ENCODE measurements at places on chromosomes 1 and 21.

- DNase-seq: no peak
These were observed 80.1 kb upstream of the CD55 start for GRCh38 chr1:207241164-207241934.

DNA sequence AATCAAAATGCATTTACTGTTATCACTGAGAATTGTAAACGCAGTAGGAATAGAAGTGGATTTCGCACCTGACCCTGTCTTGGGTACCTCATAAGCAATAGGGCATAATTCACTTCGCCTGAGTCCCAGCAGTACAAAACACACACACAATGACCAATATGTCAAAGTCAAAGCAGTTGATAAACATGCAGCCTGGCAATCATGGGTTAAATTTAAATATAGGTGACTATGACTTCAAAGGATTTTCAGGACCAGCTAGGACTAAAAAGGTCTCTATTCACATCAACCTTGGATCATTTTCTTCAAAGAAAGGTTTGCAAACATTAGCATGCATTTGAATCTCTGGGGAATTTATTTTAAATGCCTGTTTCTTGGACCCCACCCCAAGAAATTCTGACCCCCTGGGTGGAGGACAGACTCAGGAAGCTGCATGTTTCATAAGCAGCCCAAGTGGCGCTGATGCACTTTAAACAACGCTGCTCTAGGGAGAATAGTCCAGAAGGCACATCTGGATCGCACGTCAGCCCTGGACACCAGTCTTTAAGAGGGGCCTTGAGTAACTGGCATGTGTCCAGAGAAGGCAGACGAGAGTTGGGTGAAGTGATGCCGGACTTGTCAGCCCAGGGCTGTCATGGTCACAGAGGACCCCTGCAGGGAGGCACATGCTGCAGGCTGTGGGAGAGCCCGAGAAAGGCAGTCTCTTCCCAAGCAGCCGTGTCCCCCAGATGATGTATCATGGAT, 55.7 kb upstream of the EFHD2 start:
- DNase-seq: no peak

DNA sequence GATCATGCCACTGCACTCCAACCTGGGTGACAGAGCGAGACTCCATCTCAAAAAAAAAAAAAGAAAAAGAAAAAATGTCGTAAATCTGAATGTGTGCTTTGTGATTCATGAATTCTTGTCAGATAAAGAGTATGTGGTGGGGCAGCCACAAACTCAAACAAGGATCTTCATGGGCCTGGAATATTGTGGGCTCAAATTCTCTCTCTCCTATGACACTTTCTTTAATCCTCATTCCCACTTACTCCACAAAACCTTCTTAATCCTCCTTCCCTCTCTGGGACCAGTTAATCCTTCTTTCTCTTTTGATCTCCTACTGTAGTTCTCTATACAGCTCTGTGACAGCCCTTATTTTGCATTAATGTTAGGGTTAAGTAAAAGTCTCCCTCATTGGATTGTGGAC, 112.3 kb downstream of the AK5 start:
- no peak for DNase-seq

GRCh38 chr1:219697682-219698081, 84.8 kb upstream of the ZC3H11B start:
- no peak for DNase-seq

DNA sequence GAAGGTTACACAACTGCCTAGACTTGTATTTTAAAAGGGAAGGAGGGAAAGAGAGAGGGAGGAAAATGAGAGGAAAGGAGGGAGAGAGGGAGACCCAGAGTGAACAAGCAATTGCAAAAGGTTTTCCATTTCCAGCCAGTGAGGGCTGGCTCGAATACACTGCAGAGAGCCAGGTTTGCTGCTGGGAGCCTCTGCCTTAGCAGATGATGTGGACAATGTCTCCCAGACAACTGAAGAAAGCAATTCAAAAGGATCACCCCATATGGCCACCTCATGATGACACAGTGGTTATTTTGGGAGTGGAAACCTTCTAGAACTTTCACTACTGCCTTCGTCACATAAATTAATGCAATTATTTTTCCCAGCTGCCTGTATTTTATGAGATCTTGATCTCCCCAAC, 86.4 kb downstream of the BCAR3 start:
- DNase-seq: no peak

- DNase-seq: no peak
These were observed 50.5 kb upstream of the ZYG11A start for GRCh38 chr1:52792036-52792435.

DNA sequence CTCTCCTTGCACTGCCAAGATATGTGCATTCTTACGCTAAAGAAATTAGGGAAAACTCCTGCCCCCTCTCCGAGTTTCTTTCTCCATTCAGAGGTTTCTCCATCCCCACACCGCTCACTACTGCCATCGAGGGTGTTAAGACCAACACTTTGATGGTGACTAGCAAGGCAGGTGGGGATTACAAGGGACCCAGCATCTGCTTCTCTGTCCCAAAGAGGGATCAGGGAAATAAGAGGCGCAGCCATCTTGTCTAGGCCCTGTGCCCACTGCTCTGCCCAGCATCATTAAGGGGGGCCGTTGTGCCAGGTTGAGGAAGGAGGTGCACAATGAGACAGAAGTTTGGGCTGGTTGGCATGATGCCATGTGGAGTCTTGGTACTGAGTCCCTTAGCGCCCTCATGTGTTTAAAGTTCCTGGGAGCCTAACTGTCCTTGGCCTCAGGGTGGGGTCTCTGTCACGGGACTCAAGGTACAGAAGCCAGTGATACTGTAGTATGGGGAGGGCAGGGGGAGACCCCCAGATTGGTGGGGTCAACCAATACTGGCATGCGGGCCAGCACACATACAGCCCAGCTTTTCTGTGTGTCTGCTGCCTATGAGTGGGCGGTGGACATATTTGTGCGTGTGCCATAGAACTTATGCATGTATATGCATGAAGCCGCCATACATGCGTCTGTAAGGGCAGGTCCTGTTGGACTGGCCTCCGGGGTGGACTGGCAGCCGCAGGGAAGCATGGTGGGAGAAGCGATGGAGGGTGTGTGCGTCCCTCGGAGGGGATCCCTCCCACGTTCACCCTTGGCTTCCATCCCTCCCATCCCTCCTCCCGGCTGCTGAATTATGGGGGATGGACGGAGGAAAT, 5.5 kb downstream of the EFNA3 start:
- no peak for DNase-seq

DNA sequence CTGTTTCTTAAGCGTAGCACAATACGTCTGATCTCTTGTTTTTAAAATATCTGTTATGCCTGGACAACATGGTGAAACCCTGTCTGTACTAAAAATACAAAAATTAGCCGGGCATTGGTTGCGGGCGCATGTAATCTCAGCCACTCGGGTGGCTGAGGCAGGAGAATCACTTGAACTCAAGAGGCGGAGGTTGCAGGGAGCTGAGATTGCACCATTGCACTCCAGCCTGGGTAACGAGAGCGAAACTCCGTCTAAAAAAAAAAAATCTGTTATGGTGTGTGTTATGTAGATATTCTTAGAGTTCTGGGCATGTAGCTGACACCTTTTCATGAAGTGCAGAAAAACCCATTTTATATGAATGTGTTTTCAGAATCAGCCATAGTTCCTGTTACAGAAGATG, 38.2 kb downstream of the RABGAP1L start:
- DNase-seq: no peak

DNA sequence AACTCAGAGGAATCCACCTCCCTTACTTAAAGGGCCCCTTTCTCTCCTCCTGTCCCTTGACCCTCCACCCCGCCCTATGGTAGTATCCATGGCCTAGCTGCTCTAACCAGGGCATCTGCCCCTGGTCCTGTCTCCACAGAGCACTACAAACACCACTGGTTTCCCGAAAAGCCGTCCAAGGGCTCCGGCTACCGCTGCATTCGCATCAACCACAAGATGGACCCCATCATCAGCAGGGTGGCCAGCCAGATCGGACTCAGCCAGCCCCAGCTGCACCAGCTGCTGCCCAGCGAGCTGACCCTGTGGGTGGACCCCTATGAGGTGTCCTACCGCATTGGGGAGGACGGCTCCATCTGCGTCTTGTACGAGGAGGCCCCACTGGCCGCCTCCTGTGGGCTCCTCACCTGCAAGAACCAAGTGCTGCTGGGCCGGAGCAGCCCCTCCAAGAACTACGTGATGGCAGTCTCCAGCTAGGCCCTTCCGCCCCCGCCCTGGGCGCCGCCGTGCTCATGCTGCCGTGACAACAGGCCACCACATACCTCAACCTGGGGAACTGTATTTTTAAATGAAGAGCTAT, 1.7 kb downstream of the BTG2 start:
- peak; percentile 46 for DNase-seq

DNA sequence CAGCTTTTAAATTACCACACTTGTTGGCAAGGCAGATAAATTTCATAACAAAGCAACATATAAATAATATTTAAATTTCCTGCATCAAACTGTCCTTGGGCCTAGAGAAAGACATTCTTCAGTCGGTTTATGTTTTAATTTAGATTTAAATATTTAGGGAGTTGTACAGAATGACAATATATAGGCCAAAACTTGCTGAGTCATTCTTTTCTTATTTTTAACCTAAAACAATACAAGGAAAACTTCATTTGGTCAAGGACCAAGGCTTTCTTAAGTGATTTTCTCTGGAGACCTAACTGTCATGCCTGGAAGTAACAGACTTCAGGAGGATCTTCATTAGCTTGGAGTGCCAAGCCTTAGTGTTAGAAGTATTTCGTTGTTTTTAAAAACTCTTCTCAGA, 5.6 kb downstream of the MAP10 start:
- DNase-seq: no peak

GRCh38 chr1:244968881-244969280, 104.5 kb upstream of the HNRNPU start:
- no peak for DNase-seq

GRCh38 chr1:41981796-41982195, 63.1 kb upstream of the HIVEP3 start:
- DNase-seq: no peak

DNA sequence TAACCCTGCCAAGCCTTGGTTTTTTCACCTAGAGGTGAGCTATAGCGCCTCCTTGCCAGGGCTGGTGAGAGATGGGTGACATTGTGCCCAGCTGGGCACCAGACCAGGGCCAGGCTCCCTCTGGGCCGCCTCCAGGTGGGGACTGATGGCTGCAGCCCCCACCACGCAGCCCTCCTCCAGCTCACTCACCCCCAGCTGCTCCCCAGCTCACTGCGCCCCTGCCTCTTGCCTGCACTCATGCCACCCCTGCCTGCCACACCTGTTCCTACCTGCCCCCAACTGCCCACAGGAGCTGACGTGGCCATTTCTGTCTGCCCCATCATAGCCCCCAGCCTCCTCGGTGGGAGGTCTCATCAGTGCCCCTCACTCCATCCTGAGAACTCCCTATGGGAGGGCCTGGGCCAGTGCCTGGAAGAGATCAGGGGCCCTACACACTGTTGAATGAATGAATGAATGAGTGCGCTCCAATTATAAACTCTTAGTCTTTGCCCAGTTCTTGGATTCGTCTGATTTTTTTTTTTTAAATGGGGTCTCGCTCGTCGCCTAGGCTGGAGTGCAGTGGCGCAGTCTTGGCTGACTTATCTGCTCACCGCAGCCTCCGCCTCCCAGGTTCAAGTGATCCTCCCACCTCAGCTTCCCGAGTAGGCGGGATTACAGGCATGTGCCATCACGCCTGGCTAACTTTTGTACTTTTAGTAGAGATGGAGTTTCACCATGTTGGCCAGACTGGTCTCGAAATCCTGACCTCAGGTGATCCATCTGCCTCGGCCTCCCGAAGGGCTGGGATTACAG, 26.4 kb upstream of the VPS13D start:
- no peak for DNase-seq

GRCh38 chr21:38363693-38364092, 106.9 kb downstream of the KCNJ15 start:
- no peak for DNase-seq

DNA sequence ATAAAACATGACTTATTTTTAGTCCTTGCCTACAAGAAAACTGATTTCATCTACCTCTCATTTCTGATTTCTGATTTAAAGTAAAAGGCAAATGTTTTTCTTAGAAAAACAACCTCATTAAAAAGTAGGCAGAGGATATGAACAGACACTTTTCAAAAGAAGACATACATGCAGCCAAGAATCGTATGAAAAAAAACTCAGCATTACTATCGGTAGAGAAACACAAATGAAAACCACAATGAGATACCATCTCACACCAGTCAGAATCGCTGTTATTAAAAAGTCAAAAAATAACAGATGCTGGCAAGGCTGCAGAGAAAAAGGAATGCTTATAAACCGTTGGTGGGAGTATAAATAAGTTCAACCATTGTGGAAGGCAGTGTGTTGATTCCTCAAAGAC, 16.2 kb downstream of the ODR4 start:
- DNase-seq: no peak

- no peak for DNase-seq
These were observed 373.7 kb downstream of the SRGAP2C start for GRCh38 chr1:121558514-121558913.

DNA sequence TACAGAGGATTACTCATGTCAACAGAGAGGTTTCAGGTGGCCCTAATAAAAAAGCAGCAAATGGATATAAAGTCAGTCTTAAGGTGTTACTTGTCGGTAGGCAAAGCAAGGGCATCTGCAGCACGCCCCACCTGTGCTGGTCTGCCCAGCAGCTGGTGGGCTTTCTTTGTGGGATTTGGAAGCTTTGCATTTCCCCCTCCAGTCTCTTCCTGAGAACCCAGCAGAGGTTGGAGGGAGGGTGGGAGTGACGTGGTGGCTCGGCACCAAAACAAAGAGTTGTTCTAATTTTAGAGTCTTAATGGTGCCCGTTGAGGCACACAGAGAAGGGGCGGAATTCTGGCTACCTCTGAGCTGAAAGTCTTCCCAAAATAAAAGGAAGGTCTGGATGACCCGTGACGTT, 4.8 kb upstream of the PCBP3 start:
- DNase-seq: no peak

- DNase-seq: no peak
These were observed 211.7 kb upstream of the PTGFR start for GRCh38 chr1:78279051-78279450.

DNA sequence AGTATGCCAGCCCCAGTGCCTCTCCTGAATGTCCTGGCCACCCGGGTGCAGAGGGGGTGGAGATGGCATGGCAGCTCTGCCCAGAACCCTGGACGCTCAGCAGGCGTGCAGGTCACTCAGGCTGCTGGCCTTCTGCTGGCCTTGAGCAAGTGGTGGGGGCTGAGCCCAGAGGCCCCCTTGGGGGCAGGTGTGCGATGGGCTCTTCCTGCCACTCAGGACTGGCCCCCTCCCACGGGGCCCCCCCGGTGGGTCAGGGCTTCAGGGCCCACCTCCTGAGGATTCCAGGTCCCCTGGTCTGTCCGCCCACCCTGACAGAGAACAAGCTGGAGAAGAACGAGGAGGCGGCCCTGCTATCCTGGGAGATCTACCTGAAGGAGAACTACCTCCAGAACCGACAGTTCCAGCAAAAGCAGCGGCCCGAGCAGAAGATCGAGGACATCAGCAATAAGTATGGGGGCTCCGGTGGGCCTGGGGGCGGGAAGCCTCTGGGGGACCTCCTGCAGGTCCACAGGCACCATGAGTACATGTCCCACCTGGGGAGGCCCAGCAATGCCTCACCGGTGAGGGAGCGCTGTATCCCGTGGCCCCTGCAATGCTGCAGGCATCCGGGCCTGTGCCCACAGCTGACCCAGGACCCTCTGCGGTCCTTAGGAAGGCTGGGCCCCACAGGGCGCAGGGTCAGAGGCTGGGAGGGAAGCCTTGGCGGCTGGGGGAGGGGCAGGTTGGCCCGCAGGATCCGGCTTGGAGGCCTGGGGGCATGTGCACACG, 37.0 kb upstream of the LRRC3 start:
- DNase-seq: peak; percentile 38

Data from activated naive CD4-positive, alpha-beta T cell treated with anti-CD3 and anti-CD28 coated beads, Interleukin-2, amount 50 U/mL, for 72 hours (primary cell).